ENCODE measurements at places on chromosomes 1 and 21.
A peak's percentile ranks its signal among the peaks of the same experiment; 100 is the strongest.

GRCh38 chr1:206854401-206855129 is 10.9 kb upstream of the IL20 start:
- no peak for DNase-seq

GRCh38 chr1:247530785-247531184 is 5.5 kb downstream of the OR2C3 start:
- DNase-seq, result no peak

DNA sequence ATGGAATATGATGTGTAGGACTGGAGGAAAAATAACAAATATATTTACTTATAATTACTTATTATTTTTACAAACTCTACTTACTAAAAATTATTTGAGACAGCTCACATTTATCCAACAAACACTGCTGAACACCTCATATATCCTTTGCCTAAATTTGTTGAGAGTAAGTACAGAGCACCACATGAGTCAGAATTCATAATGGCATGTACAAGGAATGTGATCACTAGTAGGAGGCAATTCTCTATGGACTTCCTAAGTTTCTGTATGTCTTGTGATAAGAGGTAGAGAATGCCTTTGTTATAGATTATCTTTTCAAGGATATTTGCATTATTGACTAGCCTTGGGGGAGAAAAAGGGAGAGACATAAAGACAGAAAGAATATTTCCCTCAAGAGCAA is 8.2 kb upstream of the ST6GALNAC3 start:
- DNase-seq, result no peak

GRCh38 chr1:182718311-182718710 is 33.9 kb upstream of the RGS8 start:
- no peak for DNase-seq

GRCh38 chr1:228873709-228874108 is 138.4 kb downstream of the RHOU start:
- DNase-seq, result no peak

GRCh38 chr1:54558434-54559030 is 10.5 kb downstream of the ACOT11 start:
- no peak for DNase-seq

- DNase-seq, result no peak
Observed at GRCh38 chr21:31394309-31394708, 50.2 kb upstream of the TIAM1 start.

- no peak for DNase-seq
Observed at GRCh38 chr1:21277180-21277579, 13.1 kb downstream of the ECE1 start.

DNA sequence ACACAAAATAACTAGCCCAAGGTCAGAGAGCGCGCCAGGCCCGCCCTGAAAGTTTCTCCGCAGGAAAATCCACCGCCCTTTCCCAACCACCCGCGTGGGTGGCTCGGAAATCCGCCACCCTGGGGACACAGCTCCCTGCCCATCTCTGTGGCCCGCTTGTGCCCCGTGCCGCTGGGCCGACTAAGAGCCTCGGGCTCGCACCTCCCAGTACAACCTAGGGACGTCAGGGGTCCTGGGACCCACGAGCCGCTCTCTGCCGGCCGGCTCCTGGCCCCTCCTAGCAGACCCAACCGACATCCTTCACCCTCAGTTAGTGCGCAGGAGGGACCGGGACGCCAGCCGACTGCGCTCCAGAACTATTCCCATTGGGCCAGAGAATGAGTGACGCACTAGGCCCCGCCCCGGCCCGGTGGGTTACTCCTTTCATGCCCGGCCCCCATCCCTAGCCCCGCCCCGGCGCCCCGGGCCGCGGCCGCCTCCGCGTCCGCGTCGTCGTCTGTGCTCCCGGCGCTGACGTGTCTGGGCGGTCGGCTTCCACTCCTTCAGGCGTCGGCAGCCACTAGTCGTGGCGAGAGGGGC is 396 bp upstream of the UAP1 start:
- peak; percentile 95 for DNase-seq

- DNase-seq, result no peak
Observed at GRCh38 chr1:46822248-46822826, 23.5 kb downstream of the CYP4B1 start.

GRCh38 chr1:152001631-152002584 is 8.2 kb upstream of the S100A10 start:
- DNase-seq, result peak; percentile 57

DNA sequence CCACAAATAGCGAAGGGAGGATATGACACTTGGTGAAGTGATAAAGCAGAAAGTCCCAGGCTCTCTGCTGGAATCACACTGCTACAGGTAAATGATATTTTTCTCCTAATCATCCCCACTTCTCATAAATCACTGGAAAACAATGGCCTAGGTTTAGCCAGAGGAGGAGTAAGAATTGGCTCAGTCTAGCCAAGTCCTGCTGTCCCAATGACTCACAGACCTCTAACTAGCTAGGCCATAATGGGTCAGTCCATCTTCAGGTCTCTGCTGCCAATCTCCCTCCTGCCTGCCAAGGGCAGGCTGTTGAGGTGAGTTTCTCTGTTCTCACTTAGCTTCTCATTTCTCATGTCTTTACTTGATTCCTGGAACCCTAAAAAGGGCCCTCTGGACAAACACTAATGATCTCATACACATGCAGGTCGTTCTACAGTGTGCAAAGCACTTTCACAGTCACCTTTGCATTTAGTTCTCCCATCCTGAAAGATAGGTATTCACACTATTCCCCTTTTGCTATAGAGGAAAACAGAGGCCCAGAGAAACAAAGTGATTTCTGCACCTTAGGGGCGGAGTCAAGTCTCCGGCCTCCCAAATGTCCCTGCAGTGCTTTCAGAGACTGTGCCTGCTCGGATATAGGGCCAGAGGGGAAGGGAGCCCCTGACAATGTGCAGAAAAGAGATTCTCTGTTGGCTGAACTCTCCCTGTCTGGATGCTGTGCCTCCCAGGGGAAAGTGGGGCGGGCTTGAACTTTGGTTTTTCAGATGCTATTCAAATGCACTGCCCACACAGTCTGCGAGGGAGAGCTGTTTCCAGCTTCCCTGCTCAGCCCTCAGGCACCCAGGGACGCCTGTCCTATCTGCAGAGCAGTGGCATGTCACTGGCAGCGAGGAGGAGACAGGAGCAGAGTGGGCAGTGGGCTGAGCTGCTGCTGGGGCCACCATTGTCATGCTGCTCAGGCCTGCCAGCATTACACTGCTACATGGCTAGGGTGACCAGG is 3.9 kb upstream of the CDK18 start:
- DNase-seq, result no peak

DNA sequence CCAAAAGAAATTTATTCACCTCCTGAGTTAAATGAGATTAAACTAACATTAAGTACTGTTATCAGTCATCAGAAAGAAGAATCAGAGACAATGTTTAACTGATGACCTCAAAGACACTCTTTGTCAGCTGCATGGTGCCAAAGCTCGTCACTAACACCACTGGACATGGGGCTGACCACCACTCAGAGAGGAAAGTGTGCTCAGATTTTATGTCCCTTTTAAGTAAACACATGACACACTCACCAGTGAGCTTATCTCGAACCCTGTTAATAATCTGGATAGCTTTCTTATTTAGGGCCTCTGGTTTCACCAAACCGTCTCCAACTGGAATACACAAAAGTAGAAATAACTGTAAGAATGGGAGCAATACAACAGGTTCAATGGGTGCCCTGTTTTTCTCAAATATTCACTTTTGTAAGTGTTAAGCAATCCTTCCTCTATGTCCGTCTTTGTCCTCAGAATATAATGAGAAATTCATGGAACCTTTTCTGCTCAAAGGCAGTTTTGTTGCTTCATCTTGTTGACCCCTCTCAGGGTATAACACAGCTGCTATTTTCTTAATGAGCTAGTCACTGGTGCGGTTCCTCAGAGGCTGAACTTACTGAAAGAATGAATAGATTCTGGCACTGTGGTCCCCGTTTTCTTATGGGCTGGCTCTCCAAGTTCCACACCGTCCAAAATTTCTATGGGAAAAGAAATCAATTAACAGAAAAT is 9.5 kb upstream of the EXOSC10 start:
- DNase-seq, result no peak

DNA sequence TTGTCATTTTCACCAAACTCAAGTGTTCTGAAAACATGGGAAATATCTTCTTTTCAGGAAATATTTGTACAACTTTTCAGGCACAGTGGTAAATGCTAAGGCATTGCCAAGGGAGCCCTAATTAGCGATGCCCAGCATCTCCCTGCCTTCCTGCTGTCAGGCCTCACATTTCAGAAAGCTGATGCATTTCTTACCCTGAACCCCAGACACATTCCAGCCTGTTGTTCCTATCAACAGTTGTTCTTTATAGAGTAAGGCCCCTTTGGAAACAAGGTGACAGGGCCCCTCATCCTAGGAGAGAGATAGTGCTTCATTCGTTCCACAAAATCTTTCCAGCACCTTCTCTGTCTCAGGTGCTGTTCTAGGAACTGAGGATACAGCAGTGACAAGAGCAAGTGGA is 135.9 kb upstream of the COA6 start:
- no peak for DNase-seq

GRCh38 chr21:45021428-45022347 is 52.7 kb upstream of the ADARB1 start:
- no peak for DNase-seq

DNA sequence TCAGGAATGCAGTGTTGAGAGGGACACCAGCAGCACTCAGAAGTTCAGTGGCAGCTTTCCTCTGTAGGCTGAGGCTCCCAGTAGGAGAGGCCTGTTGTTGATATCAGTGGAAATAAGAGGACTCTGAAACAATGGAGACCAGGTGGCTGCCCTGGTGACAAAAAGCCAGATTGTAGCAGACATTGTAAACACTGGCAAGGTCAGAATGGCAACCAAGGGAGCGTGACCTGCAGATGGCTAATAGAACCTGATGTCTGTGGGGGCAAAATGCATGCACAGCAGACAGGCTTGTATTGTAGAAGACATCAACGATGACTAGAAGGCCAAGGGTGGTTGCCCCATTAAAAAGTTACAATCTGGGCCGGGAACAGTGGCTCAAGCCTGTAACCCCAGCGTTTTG is 53.1 kb upstream of the GPR37L1 start:
- no peak for DNase-seq

GRCh38 chr1:40161888-40162397 is 756 bp downstream of the RLF start:
- no peak for DNase-seq

DNA sequence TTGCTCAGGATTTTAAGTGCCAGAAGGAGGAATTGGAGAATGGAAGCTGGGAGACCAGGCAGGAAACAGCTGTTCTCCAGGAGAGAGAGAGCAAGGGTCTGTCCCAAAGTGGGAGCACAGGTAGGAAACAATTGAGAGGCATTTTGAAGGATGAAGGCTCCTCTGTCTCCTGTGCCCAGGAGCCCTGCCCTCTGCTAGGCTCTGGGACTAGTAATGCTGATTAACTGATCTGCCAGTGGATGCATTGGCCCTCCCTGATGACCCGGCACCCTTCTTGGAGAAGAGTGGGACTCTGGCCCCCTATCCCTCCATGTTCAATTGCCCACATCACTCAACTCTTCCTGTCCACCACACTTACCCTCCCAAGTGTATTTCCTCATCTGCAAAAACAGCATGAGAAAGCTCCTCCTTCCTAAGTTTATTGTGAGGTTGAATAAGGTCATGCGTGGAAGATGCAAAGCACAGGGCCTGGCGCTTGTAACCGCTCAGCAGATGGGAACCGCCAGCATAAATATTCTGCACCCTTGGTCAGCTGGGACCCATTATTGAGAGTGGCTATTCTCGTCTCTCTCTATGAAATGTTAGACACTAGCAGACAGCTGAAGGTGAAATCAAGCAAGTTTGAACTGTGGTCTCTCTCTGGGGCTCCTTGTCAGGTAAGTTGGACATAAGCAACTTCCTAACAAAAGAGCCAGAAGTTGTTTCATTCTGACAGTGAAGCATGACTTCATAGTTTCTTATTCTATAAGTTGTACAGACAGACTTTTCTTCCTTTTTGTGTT is 63.0 kb upstream of the ANGPTL1 start:
- no peak for DNase-seq

DNA sequence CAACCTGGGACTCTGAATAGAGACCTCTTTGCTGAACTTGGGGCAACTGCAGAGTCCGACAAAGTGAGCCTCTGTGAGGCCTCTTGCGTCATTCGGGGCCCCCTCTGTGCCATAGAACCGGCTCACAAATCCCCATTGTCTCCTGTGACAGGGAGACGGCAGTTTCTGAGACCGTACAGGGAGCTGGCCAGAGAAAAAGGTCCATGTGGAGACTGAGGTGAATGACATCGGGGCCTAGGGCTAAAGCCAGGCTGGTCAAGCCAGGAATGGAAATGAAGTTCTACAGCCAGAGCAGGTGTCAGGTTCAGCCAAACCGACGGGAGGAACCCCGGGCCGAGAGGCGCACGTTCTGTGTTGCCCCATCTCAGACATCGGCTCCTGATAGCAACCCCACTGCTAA is 37.1 kb upstream of the TRIM67 start:
- DNase-seq, result no peak

DNA sequence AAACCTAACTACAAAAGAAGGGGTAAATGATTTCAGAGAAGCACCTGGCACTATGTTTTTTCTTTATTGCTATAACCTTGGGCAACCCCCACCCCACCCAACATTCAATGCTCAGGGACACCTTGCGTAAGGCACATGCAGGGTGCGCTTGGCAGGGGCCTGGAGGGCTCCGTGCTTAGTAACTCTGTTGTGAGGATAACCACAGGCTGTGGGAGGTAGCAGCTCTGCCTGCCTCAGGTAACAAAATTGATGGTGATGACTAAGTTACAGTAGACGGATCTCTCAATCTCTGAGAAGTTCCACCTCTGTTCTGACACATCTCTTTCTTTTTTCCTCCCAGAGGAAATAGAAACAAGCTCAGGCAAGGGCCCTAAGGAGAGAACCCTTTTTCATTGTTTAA is 8.7 kb upstream of the CCN1 start:
- no peak for DNase-seq

- DNase-seq, result no peak
Observed at GRCh38 chr1:97451944-97452343, 468.9 kb downstream of the DPYD start.

DNA sequence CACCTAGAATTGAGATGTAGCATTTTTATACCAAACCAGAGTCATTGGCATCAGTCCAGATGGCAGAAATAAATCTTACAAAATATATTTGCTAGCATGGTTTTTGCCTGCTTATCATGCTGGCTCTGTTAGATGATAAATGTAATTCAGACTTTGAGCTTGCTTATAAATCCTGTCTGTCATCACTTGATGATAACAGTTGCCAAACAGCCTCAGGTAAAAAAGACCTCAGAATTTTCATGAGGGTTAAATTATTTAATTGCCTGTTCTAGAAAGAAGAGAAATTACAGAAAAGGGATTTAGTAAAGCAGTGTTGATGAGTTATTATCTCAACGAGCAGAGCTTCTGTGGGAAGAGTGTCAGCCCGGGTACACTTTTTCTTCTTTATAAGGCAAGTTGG is 83.3 kb downstream of the FNBP1L start:
- DNase-seq, result no peak
